ENCODE measurements at places on chromosomes 16 and 17.

DNA sequence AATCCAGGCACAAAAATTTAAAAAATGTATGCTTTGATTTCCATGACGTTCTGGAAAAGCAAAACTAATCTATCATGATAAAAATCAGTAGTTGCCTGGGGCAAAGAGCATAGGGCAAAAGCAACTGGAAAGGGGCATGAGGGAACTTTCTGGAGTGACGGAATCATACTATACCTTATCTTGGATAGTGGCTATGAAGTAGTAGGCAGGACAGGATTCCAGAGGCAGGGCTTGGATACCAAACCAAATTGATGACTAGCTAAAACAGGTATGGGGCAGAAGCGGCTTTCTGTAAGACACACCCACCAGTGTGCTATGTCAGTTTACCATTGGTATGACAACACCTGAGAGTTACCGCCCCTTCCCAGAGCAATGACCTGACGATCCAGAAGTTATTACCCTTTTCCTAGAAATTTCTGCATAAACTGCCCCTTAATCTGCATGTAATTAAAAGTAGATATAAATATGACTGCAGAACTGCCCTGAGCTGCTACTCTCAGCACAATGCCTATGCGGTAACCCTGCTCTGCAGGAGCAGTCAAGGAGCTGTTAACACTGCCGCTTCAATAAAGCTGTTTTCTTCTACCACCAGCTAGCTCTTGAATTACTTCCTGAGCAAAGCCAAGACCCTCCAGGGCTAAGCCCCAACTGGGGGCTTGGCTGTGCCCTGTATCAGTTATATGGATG, 56.7 kb downstream of the CFDP1 start:
- DNase-seq, result no peak

GRCh38 chr16:85041219-85042166, 13.9 kb downstream of the KIAA0513 start:
- no peak for DNase-seq

- no peak for DNase-seq
These were observed 40.1 kb upstream of the C1QL1 start for GRCh38 chr17:45008216-45008615.

DNA sequence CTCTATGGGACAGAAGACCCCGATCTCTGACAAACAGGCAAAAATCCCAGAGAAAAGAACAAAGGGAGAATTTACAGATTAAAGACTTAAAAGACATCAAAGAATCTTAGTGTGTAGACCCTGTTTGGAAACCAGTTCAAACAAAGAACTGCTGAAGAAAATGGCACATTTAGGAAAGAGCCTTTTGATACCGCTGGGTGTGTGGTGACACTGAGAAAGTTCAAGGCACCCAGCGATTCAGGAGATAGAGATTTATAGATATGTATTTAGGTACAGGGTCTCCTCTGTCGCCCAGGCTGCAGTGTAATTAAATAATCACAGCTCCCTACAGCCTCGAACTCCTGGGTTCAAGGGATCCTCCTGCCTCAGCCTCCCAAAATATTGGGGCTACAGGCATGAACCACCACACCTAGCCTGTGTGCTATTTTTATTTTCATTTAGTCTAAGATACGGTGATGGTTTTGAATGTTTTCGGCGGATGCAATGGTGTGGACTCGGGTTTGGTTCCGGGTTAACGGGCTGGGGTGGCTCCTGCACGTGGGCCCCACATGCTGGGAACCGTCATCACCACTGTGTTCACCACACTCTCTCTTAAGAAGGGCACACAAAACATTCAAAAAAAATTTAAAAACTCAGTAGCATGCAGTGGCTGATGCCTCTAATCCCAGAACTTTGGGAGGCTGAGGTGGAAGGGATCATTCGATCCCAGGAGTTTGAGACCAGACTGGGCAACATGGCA, 114.0 kb downstream of the ZNF778 start:
- no peak for DNase-seq

- DNase-seq, result no peak
These were observed 3.4 kb upstream of the PITPNM3 start for GRCh38 chr17:6559753-6560215.

DNA sequence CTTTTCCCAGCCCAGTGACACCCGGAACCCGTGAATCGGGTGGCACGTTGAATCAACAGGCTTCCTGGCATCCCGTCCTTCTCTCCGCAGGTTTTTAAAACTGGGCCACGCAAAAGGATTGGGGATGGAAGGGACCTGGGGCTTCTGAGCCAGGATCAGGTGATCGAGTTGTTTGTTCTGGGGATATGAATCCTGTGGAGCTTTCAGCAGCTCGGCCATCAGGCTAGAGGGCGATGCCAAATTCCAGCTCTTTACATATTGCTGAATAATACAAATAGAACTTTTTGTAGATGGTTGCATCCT, 473 bp downstream of the SUPT6H start:
- no peak for DNase-seq

DNA sequence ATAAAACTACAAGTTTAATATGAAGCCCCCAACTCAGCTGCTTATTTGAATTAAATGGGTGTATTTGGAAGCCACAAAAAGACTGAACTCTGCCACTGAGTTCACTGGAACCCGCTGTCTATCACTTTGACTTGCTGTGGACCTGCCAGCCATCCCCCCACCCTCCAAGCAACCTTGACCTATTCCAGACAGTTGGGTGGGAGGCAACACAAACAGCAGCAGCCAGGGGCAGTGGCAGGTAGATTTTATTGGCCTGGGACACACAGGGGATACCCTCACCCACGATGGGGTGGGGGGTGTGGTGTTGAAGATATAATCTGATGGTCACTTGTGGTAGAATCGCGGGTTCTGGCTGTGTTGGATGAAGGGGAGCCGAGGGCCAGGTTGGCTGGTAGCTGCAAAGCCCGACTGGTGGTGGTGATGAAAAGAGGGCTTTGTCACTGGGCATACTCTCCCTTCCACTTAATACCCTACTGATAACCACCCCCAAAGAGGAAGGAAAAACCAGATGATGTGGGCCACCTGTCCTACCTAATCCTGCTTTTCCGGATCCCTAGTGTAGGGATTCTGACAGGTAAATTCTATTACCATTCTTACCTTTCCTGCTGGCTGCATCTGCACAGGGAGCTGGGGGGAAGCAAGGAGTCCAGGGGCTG, 2.6 kb downstream of the GPS2 start:
- DNase-seq, result no peak

GRCh38 chr16:85416228-85417109, 196.7 kb upstream of the GSE1 start:
- DNase-seq, result no peak

DNA sequence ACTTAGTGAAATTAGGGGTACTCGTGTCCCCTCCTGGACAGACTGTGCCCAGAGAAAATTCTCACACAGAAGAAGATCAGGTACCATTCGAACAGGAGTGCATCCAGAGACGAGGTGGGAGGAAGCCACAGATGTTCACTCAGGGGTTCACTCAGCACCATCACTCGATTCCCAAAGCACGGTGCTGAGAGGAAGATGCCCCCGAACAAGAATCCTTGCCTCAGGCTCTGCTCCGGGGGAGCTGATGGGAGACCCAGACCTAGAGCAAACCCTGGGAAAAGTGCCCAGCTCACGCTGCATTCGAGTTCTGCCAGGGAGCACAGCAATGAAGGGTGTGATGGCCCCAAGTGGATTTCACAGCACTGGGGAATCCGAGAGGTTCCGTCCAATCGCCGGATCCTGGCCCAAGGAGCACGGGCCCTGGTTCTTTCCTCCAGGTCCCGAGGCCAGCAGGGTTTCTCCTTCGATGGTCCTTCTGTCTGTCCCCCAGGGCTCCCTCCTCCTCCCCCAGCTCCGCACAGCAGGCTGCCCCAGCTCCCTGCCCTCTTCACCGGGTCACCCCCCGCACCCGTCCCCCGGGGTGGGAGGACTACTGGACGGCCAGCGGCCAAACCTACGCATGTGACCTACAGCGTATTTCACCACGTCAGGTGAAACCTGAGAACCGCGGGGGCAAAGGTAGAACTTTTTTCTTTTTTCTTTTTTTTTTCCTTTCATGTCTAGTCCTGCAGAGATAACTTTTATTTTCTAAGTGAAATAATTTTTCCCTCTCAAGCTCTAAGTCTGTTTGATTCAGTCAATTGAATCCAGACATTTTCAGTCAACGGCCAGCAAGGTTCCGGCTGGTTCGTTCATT, 10.2 kb upstream of the UBE2I start:
- DNase-seq, result no peak

DNA sequence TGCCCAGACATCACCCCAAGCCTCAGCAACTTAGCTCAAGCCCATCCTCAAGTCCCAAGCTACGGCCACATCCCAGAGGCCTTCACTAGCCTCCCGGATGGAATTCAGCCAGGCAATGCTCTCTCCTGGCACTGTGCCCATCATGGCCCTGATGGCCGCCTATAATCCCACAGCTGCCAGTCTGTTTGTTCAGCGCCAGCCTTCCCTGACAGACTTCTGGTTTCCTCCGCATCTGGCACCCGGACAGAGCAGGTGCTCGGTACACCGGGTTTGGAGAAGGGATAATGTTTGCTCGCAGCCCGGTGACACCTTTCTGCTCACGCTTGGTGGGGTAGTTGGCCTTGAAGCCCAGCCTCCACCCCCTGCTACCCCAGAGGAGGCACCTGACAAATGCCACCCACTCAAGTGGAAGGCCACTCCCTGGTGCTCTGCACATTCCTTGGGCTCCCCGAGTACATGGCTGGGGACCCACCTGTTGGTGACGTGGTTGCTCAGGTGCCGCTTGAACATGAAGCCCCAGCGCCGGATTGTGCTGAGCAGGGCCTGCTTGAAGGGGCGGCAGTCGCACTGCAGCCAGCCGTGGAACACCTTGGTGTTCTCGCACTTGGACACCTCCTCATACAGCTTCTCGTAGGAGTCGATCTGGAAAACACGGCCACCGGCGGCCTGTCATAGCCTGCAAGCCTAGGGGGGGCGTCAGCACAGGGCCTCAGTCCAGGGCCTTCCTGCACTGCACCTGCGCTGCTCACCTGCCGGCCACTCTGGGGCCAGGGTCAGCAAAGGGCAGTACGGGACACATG, 47.1 kb downstream of the DNAH17 start:
- DNase-seq, result no peak

GRCh38 chr17:29401258-29401657, 11.1 kb downstream of the TAOK1 start:
- no peak for DNase-seq

Measured in endothelial cell of umbilical vein (primary cell).